Ascending aorta (tissue), 2 donors: ENCODE measurements at places on chromosomes 11 and 22. TPM values are rescaled to one million over a fixed set of nuclear protein-coding genes. Genes with fewer than 3 reads are reported as not detected.

The CEP57 gene
- total RNA-seq = 5.4 TPM

The DCHS1 gene
- 58.0 TPM for total RNA-seq

DNA sequence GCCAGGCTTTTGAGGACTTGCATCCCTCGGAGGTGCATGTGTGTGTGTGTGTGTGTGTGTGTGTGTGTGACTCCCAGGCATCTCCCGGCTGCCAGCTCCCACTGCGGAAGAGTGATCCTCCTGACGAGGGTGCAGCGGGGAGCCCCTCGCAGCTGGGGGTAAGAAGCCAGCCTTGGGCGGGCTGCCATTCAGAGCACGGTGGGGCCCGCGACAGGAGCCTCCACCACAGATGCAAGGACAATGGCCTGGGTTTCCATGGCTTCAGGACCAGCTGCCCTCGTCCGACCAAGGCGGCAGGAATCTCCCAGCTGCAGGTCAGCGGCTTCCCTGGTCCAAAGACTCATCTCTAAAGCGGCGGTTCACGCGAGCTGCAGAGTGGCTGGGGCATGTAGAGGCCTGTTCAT lies 908.5 kb downstream of the BRD1 start:
- no peak for DNase-seq

- DNase-seq = no peak
Observed at GRCh38 chr11:122597511-122597910, 58.0 kb upstream of the UBASH3B start.

DNA sequence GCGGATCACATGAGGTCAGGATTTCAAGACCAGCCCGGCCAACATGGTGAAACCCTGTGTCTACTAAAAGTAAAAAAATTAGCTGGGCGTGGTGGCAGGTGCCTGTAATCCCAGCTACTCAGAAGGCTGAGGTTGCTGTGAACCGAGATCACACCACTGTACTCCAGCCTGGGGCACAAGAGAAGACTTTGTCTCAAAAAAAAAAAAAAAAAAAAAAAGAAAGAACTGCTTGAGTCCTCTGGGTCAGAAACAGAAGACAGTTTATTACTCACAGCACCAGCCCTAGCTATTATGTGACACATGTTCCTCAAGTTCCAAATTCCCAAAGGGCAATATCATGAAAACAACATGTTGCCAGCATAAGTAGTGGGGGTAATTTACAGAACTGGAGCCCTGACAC lies 1014.1 kb upstream of the RAG2 start:
- no peak for DNase-seq

DNA sequence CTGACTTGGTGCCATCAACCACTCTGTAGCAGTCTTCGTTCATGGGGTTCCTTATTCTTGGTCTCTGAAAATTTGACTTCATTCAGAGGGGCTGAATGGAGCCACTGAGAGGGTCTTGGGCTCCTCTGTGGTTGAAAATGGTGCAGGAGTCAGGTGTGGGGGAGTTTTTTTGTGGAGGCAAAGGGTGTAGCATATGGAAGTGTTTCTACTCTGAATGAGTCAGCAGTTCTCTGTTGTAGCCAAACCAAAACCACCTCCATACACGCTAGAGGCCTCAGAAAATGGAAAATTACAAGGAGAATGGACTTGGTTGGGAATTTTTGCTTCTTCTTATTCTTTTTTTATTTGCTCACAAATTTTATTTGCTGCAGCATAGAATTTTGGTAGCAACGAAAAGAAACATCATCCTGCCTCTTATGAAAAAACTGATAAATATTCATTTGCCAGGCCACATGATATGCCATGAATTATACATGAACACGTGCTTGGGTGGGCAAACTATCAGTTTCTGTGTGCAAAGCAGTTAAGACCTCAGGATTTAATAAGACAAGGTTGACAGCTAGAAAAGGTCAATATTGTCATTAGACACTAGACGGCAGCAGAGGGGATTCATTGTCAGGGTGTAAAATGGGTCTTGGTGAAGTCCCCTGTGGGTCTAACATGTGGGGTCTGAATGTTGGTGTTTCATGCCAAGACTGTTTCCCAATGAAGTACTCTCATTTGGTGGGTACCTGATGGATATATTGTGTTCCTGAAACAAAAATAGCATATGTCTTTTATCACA lies 111.7 kb downstream of the MYO18B start:
- no peak for DNase-seq

DNA sequence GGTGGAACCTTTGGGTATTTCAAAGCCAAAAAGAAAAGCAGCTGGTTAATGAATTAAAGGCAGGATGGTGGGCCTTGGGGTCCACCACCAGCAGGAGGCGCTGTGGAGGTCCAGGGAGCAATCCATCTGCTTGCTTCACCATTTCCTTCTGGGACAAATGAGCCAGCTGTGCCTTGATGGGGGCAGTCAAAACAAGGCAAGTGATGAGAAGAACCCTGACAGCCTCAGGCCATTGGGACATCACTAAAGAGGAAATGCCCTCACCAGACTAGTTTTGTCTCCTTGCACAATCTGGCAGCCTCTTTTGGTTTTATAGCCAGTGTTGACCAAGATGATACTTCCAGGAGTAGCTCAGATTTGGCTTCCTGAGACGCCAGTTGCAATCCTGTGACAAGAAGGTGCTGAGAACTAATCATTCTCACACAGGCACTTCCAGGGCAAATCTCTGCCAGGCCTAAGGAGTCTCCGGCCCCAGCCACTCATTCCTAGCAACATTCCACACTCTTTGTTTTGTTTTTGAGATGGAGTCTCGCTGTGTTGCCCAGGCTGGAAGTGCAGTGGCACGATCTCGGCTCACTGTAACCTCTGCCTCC lies 38.2 kb upstream of the WEE1 start:
- peak; percentile 19 for DNase-seq

GRCh38 chr11:115910379-115910778 lies 406.2 kb upstream of the CADM1 start:
- DNase-seq = no peak
